Astrocyte of the cerebellum (primary cell): ENCODE measurements at places on chromosomes 1 and 21.

DNA sequence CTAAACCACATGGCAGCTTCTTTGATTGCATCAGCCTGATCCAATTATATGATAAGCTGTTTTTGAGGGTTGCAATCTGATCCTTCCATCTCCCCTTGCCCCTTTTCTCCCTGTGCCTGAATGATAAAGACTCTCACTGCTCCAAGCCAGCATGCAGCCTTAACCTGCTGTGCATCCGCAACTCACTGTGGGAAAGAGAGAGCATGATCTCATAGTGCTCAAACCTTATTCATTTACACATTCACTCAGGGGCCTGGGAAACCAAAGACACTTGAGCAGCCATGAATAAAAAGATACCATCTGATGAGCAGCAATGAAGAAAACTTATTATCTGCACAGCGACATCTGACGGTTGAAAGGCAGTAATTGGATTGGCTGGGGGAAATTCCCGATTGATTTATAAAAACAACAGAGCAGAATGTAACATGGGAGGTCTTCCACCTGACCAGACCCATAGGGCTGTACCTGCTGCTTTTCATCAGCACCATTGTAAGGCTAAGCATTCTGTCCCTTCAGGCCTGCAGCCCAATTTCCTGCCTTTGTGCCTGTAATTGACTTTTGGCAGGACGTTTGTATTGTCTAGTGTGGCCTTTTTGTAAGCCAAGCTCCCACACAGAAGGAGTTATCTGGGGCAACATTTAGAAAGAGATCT, 62.5 kb downstream of the KIAA0040 start:
- no peak for DNase-seq

- DNase-seq, result no peak
Measured at GRCh38 chr1:103447471-103447870, 78.0 kb upstream of the RNPC3 start.

DNA sequence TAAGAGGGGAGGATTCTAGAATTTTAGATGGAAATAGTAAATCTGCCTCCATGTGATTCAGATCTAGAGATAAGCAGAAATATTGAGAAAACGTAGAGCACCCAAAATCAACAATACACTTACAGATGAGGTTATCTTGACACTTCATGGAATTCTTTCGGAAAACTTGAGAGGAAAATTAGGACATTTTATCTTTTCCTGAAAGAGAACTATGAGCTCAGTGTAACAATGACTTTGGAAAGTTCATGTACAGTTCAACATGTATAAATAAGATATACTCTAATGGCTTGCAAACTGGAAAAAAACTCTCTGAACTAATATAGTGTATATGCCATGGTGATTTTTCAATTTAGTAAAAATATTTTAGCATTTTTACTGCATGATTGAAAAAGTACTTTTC, 338.1 kb upstream of the NEGR1 start:
- no peak for DNase-seq

GRCh38 chr1:119373465-119373864, 4.9 kb downstream of the HAO2 start:
- DNase-seq, result no peak

DNA sequence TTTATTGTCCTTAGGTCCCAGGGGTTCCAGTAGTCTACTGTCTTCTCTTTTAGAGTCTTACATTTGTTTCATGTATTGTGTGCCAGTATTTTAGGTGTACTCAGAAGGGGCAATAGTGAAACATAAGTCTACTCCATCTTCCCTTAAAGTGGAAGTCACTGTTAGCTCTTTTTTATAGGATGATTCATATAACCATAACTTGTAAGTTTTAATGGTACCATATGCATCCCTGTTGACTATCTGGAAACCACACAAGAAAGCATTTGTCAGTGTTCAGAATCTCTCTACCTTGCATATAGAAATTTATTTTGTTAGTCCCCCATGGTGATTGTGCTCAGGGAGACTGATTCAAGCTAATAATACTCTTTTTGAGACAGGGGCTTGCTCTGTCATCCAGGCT, 149.9 kb downstream of the HS2ST1 start:
- no peak for DNase-seq

DNA sequence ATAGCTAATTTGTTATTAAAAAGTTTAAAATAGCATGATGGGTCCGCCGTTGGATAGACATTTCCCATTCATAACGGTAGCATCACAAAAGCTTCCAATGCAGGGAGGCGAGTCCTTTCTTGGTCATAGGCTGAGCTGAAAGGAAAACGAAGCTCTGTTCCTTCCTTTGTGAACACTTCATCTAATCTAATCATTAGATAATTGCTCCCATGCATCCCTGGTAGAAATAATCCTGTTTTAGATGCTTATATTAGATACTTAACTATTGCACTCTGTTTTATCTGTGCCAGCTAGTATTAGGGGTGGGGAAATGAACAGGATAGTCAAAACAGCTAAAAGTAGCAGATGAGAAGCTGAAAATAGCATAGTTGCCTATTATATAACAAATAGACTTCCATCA, 215.0 kb downstream of the SLC35F3 start:
- no peak for DNase-seq

- DNase-seq, result no peak
Measured at GRCh38 chr1:30036229-30036547, 687.2 kb downstream of the MATN1 start.

GRCh38 chr21:43333298-43334062, 93.5 kb downstream of the SIK1 start:
- peak; percentile 49 for DNase-seq

GRCh38 chr21:41199588-41199987, 31.6 kb downstream of the BACE2 start:
- no peak for DNase-seq

- no peak for DNase-seq
Measured at GRCh38 chr1:10765734-10766478, 30.5 kb downstream of the CASZ1 start.

DNA sequence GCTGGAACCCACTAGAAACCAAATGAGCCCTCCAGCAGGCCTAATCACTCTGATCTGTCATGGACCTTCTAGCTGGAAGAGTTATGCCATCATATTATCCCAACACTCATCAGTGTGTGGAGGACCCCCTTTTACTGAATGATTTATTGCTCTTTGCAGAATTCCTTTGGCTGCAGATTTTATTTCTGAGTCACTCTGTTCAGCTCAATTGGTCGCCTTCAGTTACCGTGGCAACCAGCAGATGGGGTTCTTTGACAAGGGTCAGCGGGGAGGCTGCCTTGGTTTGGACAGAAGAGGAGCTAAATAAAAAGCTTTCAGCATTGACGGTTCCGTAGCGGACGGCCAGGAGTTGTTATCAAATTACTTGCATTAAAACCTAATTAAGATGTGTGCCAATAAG, 220.1 kb downstream of the SDCCAG8 start:
- peak; percentile 77 for DNase-seq

GRCh38 chr21:26115305-26115704, 55.3 kb downstream of the APP start:
- no peak for DNase-seq

DNA sequence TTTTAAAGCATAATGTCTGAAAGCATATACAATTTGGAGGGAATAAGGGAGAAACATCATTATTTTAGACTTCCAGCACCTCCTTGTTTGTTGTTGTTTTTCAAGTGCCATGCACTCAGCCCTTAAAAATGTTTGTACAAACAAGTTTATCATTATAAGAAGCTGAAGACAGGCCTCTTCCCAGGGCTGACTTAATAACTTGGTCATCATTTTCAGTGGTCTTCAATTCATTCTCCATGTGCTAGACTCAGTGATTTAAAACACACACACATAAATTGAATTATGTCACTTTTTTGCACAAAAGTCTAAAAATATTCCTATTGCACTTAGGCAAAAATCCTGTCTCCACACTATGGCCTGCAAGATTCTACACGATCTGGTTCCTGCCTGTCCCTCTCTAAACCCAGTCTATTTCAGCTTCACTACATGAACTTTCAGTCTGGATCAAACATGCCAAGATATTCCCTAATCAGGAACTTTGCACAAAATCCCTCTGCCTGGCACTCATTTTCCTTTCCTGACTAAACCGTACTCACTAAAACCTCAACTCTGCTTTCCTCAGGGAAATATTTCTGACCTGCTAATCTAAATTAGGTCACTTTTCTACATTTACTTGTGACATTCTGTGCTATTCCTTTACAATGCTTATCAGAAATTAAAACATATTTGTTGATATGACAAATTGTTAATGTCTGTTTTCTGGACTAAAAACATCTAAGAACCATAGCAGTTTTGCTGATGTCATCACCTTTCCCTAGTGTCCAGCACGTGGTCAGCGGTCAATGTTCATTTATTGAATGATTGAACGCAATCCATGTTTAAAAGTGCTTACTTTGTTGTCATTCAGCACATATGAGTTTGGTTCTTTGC, 14.8 kb upstream of the GBP5 start:
- no peak for DNase-seq

GRCh38 chr1:145916745-145917144, 1.8 kb downstream of the PEX11B start:
- DNase-seq, result no peak

DNA sequence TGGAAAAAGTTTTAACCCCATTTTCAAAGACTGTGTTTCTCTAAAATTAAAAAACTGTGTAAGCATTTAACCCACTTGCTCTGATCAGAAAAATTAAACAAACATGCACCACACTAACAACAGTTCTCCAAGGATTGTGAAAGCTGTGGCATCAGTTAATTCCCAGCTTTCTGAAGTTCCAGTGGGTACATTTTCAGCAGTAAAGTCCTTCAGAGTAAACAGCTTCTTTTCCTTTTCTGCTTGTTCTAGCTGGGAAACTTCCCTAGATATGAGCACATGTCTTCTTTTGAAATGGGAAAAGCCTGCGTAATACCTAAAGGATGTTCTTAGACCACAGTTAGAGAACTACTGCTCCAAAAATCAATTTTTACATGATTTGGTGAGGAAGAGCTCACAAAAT, 11.1 kb downstream of the PRRX1 start:
- DNase-seq, result no peak

DNA sequence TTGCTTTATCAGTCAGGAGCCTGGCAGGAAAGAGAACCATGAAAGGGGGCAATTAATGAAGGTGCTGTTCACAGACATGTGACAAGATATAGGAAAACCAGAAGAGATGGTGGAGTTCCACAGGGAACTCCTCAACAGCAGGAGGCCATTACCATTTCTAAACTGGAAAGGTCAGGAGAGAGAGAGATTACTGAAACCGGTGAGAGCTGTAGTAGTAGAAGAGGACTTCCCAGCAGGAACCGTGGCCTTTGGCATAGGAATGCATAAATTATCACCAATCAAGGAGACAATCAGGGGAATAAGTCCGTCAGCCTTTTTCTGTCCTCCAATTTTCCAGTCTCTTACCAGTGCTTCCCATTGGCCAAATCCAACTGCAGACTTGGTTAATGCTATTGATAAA, 23.0 kb upstream of the ABCD3 start:
- DNase-seq, result no peak

GRCh38 chr1:39900662-39901463, 854 bp downstream of the MYCL start:
- DNase-seq, result no peak

DNA sequence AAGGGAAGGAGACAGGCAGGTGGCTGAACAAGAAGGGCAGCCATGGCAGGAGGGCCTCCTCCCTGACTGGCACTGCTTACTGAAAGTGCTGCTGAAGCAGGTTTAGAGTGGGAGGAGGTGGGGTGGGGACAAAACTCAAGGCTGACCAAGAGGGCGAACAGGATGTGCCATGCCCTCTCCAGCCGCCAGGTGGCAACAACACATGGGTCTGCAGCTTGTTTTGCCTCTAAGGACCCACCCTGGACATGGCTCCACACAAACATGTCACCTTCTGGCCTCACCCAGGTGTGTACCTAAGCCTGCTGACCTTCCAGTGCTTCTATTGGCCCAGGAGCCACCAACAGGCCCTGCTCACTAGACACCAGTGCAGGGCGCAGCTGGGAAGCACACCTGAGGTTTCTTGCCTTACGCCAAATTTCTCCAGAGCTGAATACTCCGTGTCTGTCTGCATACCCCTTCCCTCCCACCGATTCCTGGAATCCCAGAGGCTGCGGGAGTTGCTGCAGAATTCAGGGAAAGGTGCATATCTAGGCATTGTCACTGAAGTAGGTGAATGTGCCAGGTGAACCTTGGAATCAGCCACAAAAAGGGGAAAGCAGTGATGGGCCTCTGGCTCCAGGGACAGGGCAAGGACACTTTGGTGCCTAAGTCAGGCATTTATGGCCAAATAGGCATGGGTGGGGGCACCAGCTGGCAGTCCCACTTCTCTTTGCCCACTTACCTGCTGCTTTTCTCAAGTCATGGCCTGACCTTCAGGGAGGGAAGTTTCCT, 5.3 kb downstream of the PSRC1 start:
- DNase-seq, result no peak

- no peak for DNase-seq
Measured at GRCh38 chr1:192265516-192266173, 51.1 kb upstream of the RGS21 start.

DNA sequence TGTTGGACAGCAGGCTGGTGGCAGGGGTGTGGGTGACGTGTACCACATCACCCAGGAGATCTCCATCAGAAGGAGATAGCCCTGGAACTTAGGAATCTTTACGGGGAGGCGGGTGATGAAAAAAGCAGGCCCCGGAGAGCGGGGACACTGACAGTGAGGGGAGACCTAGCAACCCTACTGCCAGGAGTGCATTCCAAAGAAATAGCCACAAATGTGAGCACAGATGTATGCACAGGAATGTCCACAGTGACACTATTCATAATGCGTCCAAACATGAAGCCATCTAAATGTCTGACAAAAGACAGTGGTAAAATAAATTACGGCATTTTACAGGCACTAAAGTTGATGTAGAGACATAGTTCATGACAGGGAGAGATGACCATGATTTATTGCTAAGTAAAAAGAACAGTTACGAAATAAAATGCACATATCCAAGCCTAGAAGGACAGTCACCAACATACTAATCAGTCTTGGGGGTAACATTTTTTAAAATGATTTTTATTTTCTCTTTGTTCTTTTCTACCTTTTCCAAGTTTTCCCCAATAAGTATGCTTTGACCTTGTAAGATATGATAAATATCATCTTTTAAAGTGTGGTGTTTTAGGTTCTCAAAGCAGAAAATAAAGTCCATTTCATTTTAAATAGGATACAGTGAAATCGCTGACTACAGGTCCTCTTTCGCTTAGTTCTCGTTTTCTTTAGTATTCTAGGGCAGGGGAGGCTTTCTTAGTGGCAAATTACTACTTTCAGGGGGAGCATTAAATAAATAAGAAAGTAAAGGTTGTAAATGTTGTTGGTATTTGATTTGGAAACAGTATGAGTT, 21.3 kb downstream of the CD247 start:
- no peak for DNase-seq

- DNase-seq, result no peak
Measured at GRCh38 chr1:6521536-6521935, 30.1 kb upstream of the PLEKHG5 start.

GRCh38 chr1:43979528-43980254, 681 bp downstream of the B4GALT2 start:
- peak; percentile 5 for DNase-seq

- DNase-seq, result no peak
Measured at GRCh38 chr1:203475012-203475981, at the start of gene PRELP. TSS of gene PRELP (plus strand) at chr1:203475806. CDS start at chr1:203483185, 7,379 bp downstream.
